ENCODE measurements at places on chromosomes 11 and 22. TPM values are rescaled to one million over a fixed set of nuclear protein-coding genes. Genes with fewer than 3 reads are reported as not detected.

CD6 gene
- total RNA-seq, result 0.33 TPM

DNA sequence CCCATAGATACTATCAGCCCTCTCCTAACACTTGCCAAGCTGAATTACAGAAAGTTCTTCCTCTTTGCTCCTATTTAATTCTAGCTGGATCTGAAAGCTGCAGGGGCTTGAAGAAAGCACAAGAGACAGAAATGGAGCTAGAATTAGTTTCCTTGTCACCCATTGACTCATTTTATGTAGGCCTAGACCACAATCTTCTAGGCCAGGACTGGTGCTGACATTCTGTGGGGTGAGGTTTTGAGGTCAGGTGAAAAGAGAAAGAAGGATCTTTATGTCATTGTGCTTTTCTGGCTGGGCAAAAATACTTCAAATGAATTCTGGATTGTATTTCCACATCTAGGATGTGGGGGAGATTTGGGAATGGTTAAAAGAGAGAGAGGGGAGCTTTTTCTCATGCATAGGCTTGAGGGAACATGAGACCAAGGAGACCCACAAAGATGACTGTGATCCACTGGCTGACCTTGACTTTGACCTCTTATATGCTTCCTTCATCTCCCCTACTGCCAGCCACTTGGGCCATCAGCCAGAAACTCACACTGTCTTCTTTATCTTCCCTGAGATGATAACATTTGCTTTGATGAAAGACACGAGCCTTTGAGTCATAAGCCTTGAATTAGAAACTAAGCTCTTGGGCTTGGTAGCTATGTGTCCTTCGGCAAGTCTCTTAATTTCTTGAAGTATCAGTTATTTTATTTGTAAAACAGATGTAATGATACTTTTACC is 274.9 kb upstream of the CADM1 start:
- no peak for DNase-seq
- H3K4me1 ChIP-seq, result no peaks in the 10 kb centered on the region
- no peak overlapping the region for H3K4me3 ChIP-seq

GRCh38 chr22:39287076-39287725 is 32.2 kb downstream of the RPL3 start:
- no peaks in the 10 kb centered on the region for H3K36me3 ChIP-seq
- peaks cover 2% of the 10 kb centered on the region for H3K27me3 ChIP-seq
- H3K27ac ChIP-seq, result no peak overlapping the region
- DNase-seq, result no peak

ADM gene
- total RNA-seq, result 78.3 TPM

KIAA1671 gene
- 92.1 TPM for total RNA-seq

DNA sequence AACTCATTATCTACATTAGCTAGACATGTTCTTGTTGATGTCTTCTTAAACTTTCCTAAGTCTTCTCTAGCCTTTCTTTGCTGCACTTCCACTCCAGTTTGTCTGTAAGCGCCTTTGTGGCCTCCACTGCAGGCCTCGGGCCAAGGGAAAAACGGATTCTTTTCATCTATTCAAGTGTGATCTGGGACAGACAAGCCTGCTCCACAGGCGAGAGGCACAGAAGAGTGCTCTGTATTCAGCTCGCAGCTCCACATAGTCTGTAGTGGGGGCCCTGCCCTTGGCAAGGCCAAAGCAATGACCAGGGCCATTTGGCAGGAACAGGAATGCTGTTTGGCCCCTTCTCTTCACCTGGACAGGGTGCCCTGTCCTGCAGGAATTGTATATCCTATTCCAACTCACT is 84.1 kb upstream of the BARX2 start:
- H3K27ac ChIP-seq, result no peak overlapping the region
- DNase-seq, result no peak
- no peak overlapping the region for H3K4me3 ChIP-seq
- H3K27me3 ChIP-seq, result no peaks in the 10 kb centered on the region
- H3K36me3 ChIP-seq, result no peaks in the 10 kb centered on the region

USP2 gene
- 1.5 TPM for total RNA-seq

DNA sequence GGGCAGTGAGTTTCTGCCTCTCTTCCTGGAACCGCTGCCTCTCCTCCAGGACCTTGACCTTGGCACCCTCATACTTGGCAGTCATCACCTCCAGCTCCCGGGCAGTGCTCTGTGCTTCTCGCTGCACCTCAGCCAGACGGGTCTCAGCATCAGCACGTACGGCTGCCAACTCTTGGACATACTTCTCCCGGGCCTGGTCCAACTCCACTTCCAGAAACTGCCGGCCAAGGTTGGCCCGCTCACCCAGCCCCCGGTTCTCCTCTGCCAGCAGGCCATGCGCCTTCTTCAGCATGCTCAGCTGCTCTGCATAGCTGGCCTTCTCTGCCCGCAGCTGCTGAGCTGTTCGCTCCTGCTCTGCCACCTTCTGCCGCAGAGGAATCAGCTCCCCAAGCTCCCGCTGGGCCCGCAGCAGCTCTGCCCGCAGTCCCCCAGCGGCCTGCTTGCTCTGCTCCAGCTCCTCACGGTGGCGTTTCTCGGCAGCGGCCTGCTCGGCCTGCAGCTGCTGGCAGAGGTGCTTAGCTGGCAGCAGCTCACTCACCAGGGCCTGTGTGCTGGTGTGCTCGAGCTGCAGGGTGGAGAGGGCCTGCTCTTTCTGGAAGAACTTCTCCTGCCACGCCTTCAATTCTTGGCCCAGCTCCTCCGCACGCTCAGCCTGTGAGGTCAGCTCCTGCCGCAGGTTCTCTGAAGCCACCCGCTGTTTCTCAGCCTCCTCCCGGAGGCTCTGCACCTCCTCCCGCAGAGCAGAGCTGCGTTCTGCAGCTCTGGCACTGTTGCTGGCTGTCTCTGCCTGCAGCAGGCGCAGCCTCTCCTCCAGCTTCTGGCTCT is 14.4 kb downstream of the IL18BP start:
- H3K4me1 ChIP-seq, result no peaks in the 10 kb centered on the region
- H3K27ac ChIP-seq, result no peak overlapping the region
- no peak for DNase-seq
- H3K36me3 ChIP-seq, result peaks cover 50% of the 10 kb centered on the region
- peak overlapping the region; percentile 56 for H3K4me3 ChIP-seq

DNA sequence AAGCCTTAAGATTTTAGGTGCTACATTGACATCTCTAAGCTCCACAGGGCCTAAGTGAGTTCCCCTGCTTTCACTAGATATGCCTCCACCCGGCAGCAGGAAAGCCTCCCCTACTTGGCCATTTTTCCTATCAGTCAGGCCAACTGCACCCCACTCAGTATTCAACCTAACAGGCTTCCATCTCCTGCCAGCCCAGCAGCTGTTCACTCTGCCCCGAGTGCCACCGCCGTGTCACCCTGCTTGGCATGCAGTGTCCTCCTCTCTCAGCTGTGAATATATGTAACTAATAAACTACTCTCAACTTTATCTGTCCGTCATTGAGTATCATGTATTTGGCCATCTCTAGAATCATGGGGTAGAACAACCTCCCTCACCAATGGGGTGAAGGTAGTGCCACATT is 9.0 kb upstream of the OR6M1 start:
- no peaks in the 10 kb centered on the region for H3K4me1 ChIP-seq
- no peak overlapping the region for H3K4me3 ChIP-seq
- DNase-seq, result no peak
- no peak overlapping the region for H3K27ac ChIP-seq
- no peaks in the 10 kb centered on the region for H3K36me3 ChIP-seq
- H3K27me3 ChIP-seq, result no peaks in the 10 kb centered on the region

DNA sequence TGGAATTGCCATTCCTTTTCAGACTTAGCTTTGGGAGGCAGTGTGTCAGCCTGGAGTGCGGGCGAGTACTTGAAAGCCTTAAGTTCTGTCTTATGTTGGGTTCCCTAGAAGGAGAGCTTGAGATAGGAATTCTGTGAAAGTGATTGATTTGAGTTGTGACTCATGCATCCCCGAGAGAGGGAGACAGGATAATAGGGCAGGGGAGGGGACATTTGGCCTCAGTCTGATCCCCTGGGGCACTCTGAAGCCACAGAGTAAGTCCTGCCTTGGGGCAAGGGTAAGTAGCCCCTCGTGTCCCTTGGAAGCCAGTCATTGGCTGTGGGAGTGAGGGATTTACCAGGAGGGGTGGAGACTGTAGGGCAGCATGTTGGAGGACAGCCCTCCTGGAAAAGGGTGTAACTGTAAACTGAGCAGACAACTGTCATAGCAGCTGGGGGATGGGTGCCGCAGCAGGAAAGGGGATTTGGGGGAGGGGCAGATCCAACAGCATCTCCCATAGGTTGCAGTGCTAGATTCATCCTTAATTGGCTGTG is 44.0 kb downstream of the KIAA1671 start:
- DNase-seq, result no peak
- H3K4me1 ChIP-seq, result peaks cover 25% of the 10 kb centered on the region
- H3K27ac ChIP-seq, result peak overlapping the region; percentile 52
- H3K4me3 ChIP-seq, result peak overlapping the region; percentile 22
- H3K27me3 ChIP-seq, result peaks cover 6% of the 10 kb centered on the region

ZNF74 gene
- 28.8 TPM for total RNA-seq

DNA sequence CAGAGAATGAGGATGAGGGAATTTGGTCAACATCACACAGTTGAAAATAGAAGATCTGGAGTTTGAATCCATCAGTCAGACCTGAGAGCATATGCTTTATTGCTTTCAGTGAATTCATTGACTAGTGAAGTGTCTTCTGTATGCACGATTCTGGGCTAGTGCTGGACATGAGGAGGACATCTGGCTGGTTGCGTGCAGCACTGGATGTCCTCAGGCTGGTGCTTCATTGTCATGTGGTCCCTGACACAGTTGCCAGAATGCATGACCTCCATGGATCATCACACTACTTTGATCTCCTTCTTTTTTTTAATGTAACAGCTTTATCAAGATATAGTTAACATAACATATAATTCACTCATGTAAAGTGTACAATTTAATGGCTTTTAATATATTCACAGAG is 44.5 kb upstream of the MMP7 start:
- DNase-seq, result no peak
- H3K4me3 ChIP-seq, result no peak overlapping the region
- H3K4me1 ChIP-seq, result peaks cover 8% of the 10 kb centered on the region
- peaks cover 1% of the 10 kb centered on the region for H3K36me3 ChIP-seq
- no peaks in the 10 kb centered on the region for H3K27me3 ChIP-seq

DNA sequence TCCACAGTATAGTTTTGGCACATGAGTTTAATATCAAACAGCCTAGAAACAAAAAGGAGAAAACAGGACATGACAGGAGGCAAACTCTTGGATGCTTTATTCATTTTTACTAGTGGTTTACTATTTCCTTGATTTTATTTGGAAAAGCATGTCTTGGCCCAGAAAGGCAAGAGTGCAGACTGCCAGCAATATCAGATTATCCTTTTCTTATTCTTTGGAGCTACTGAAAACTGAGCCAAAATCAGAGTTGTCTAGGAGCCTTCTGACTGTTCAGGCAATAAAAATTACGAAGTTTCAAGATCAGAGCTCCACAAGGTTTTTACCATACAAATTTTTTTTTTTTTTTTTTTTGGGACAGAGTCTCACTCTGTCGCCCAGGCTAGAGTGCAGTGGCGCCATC is 16.0 kb downstream of the CELF1 start:
- H3K36me3 ChIP-seq, result peaks cover 4% of the 10 kb centered on the region
- peaks cover 1% of the 10 kb centered on the region for H3K27me3 ChIP-seq
- DNase-seq, result no peak
- H3K27ac ChIP-seq, result no peak overlapping the region

- H3K36me3 ChIP-seq, result peaks cover 9% of the 10 kb centered on the region
- no peak for DNase-seq
- H3K27ac ChIP-seq, result no peak overlapping the region
- peaks cover under 1% of the 10 kb centered on the region for H3K27me3 ChIP-seq
Measured at GRCh38 chr22:45341498-45341897, 31.8 kb downstream of the FAM118A start.

LSP1 gene
- not detected for total RNA-seq

DNA sequence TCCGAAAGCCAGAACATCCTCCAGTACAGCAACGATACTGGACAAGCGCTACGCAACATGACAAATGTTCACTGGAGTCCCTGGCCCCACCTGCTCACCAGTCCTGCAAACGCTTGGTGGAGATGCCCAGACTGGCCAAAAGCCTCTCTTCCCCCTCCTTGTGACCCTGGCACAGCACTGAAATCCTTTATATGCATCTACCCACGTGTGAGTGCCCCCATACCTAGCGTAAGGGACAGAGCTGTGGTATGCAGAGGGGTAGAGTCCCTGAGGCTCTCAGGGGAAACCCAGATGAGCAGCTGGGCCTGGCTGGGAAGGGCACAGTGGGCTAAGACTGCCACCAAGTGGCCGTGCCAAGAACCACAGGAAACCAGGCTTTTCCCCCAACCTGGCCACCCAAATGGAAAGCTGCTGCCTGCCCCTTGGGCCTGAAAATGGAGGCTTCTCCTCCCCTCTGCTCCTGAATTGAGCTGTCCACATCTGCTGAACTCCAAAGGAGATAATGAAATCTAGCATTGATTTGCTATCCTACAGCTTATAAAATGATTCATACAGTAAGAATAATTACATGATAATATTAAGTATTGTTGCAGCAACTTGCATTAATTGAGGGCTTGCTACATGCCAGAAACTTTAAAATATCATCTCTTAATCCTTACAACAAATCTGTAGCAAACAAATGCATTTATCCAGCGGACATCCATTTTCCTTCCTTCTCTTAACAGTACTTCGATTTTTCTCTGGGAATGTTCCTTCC is 24.8 kb upstream of the TTC12 start:
- peaks cover 3% of the 10 kb centered on the region for H3K4me1 ChIP-seq
- no peaks in the 10 kb centered on the region for H3K36me3 ChIP-seq
- DNase-seq, result peak; percentile 78
- H3K4me3 ChIP-seq, result no peak overlapping the region

DNA sequence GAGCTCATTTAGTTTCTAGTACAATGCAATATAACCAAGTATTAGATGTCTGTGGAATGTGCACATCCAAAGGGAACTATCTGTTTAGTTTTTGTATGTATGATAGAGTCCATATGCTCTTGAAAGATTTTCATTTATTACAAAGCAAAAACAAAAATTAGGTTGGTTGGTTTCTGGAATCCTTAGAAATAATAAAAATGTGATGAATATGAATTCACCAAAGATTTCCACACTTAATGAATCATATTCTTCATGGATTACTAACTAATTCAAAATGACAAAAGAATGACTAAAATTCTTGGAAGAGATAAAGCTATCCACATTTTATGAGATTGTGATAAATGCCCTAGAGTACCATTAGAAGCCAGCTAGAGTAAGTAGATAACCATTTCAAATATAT is 261.1 kb downstream of the SBF2 start:
- no peaks in the 10 kb centered on the region for H3K4me1 ChIP-seq
- no peak for DNase-seq
- peaks cover 4% of the 10 kb centered on the region for H3K36me3 ChIP-seq

DNA sequence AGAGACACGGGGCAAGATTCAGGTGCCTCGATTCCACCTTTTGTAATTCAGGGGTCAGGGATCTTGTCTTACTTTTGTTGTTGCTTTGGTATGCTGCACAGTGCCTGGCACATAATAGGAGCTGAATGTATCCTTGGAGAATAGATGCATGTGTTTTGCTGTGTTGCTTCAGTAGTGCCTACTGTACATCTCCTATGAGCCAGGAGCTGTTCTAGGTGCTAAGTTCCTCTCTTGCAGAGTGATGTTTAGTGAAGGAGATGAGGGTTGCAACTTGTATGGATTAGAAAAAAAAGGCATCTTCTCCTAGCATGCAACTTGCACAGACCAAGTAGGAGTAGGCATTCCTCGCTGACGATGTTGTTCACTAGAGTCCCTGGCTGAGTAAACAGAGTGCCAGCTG is 555.4 kb downstream of the NTM start:
- no peaks in the 10 kb centered on the region for H3K36me3 ChIP-seq
- no peaks in the 10 kb centered on the region for H3K27me3 ChIP-seq
- no peak overlapping the region for H3K4me3 ChIP-seq
- peaks cover 5% of the 10 kb centered on the region for H3K4me1 ChIP-seq

HDHD5 gene
- total RNA-seq, result 60.5 TPM
